Activated naive CD8-positive, alpha-beta T cell treated with anti-CD3 and anti-CD28 coated beads, Interleukin-2, amount 10 ng/mL, durations not matched to agents 7 days and 5 days (primary cell): ENCODE measurements at places on chromosomes 11 and 22. TPM values are rescaled to one million over a fixed set of nuclear protein-coding genes. Genes with fewer than 3 reads are reported as not detected.

Gene IGSF22
- total RNA-seq: 2.5 TPM

Gene GDPD4
- total RNA-seq: not detected

Gene C1QTNF5
- not detected for total RNA-seq

Gene SCN4B
- total RNA-seq: not detected

Gene CAPN1
- 164 TPM for total RNA-seq
